ENCODE measurements at places on chromosomes 1 and 21. TPM values are rescaled to one million over a fixed set of nuclear protein-coding genes. Genes with fewer than 3 reads are reported as not detected.

DNA sequence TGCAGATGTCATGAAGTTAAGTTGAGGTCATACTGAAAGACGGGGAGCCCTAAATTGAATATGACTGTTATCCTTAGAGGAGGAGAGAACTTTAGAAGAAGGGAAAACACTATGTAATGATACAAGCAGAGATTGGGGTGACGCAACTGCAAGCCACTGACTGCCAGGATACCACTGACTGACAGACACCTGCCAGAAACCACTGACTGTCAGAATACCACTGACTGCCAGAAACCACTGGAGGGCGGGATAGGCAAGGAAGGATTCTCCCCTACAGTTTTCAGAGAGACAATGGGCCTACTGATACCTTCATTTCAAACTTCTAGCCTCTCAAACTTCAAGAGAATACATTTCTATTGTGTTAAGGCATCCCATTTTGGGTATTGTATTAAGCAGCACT is 388.7 kb downstream of the USH2A start:
- DNase-seq, result no peak

DNA sequence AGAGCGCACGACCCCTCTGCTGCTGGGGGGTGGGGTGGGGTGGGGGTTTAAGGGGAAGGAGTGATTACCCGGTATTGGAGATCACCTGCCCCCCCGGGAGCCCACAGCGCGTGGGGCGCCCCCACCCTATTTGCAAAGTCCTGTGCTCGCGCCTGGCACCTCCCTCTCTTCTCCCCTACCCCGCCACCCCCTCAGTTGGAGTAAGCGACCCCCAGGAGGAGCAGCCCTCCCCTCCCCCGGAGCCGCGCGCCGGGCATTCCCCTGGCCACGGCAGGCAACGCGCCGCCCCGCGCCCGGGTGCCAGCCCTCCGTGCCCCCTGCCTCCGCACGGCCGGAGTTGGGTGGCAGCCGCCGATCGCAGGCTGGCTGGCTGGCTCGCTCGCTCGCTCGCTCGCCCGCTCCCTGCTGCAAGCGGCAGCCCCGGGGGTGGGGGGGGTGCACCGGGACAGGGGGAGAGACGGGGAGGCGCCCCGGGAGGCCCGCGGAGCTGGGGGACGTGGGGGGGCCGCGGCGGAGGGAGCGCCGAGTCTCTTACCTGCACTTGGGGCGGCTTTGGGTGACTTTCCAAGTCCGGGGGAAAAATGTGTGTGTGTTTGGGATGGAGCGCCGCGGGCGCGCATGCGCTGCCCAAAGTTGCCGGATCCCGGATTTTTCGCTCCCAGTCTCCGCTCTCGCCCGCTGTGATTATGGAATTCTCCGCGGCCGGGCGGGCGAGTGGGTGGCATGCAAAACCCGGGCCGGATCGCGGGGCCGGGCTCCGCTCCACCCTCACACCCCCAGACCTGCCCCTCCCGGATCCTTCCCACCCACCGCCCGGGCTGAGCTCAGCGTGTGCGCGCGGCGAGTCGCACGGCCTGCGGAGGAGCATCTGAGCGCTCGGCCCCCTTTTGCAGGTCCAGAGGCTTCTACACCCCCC is at the start of gene CASZ1:
Gene CASZ1, minus strand, starts transcription at position 618 of the 916 bp plus-strand sequence. CDS start 102,757 bp downstream, outside the sequence.
- peak; percentile 86 for DNase-seq

DNA sequence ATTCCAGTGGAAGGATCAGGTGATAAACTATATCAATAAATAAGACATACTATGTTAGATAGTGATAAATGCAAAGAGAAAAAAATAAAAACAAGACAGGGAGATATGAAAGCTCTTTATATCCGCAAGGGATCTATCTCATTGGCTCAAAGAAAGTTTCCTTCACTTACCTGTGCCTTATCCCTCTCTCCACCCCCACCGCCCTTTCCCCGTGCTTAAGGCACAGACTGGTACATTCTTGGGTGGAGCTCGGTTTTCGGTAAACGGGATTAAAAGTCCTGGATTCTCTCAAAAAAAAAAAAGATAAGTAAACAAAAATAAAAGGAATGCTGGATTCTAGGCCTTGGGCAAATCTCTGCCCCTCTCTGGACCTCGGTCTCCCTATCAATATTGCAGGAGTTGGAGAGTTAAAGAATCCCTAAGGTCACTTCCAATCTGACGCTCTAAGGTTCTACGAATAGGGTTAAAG is 593 bp upstream of the DNAJC16 start:
- DNase-seq, result no peak

Gene MARK1
- total RNA-seq, result 1.6 TPM

GRCh38 chr1:189782295-189782694 is 695.4 kb downstream of the BRINP3 start:
- no peak for DNase-seq

Gene IFNAR2
- total RNA-seq, result 3.9 TPM

Gene ITLN2
- not detected for total RNA-seq

- DNase-seq, result peak; percentile 10
These were observed 139.0 kb downstream of the HS2ST1 start for GRCh38 chr1:87053446-87053845.

DNA sequence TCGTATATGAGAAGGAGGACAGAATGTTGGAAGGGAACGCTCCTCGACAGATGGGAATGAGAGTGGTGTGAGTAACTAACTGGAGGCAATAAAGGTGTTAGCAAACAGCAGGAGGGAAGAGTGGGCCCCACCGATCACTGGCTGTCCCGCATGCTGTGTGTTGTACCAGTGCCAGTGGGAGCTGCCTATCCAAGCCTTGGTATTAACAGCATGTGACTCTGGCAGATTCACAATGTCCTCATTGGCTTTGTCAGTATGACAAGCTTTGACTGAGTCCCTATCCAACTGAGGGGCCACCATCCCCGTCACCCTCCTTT is 188.3 kb downstream of the NRIP1 start:
- DNase-seq, result no peak

Gene TRIM45
- 1.7 TPM for total RNA-seq

DNA sequence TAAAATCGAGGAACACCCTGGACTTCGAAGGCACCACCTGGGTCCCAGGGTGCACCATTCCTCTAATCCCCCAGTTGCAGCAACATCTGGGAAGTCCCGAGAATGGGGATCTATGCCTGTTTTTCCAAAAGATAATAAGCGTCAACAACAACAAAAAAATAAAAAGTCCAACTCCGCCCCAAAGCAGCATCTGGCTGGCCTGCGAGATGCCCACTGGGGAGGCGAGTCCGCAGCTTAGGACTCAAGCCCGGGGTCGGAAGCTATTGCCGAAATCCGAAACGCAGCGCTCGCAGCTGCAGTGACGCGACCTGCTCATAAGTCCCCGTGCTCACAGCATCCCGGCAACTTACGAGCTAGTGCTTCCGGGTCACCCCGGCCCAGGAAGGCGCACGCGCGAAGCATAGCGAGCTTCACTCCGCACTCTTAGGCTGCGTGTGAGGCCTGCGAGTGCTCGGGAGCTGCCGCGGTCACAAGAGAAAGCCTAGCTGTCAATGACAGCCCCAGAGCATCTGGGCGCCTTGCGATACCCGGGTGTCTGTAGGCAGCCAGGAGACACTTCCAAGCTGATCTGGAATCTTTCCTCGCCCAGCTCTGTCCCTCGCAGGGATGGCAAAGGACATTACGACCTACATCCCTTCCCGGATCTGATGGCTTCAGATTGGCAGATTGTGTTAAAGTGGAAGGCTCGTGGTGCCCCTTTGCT is 9.9 kb upstream of the LTN1 start:
- DNase-seq, result peak; percentile 98

DNA sequence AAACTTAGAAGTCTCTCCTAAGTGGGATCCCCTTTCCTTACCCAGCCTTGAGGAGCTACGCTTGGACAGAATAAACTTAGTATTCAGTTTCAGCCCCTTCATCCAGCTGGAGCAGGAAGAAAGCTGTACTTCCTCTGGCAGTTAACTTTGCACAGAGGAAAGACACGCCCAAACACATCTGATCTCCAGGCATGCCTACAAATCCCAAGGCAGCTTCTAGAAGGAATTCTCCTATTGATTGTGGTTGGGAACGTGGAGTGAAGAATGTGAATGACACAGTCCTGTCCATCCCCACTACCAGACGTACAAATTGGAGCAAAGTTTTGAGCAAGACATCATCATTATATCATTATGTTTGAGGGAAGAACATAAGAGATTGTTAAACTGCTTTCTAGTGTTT is 6.6 kb upstream of the AK4 start:
- no peak for DNase-seq

DNA sequence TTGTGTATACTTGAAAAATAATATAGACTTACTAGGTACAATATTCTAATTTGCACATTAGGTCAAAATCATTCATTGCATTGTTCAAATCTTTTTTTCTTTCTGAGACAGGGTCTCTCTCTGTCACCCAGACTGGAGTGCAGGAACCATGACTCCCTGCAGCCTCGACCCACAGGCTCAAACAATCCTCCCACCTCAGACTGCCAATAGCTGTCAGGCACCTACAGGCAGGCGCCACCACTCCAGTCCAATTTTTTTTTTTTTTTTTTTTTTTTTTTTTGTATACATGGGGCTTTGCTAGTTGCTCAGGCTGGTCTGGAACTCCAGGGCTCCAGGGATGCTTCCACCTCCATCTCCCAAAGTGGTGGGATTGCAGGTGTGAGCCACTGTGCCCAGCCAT is 656.9 kb downstream of the KCNT2 start:
- DNase-seq, result no peak

Gene PLEKHN1
- total RNA-seq, result 1.9 TPM

GRCh38 chr1:235225299-235225698 is 64.2 kb upstream of the RBM34 start:
- no peak for DNase-seq

DNA sequence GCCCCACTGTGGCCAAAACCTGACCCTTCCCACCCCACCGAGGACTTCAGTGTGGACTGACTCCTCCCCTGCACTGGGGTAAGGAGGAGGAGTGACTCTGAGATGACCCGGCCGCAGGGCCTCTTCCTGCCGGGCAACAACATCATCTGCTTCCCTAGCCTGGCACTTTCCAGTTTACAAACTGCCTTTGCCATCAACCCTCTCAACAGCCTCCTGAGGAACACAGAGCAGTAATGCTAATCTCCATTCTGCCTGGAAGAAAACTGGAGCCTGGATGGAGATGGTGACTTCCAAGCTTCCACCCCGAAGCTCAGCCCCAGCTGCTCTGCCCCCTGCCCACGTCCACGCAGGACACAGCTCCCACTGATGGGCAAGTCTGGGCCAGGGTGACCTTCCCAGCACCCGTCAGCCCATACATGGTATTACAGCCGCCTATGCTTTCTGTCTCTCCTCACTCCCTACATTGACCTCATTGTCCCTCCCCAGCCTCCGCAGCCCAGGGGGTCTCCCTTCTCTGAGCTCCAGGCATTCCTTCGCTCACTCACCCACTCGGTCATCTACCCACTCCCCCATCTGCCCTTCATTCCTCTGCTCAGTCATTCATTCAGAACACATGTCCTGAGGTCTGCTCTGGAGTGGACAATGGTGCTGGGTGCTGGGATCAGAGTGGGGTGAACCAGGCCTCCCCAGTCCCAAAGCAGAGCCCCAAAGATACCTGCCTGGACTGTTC is 34.2 kb downstream of the RAP1GAP start:
- no peak for DNase-seq

- peak; percentile 10 for DNase-seq
These were observed 43.7 kb upstream of the CDC42BPA start for GRCh38 chr1:227362039-227362438.

- no peak for DNase-seq
These were observed 6.0 kb downstream of the PLEKHG5 start for GRCh38 chr1:6485168-6486101.

Gene NBL1
- total RNA-seq, result 90.5 TPM

GRCh38 chr1:61873581-61873980 is 131.3 kb downstream of the PATJ start:
- DNase-seq, result no peak

- DNase-seq, result no peak
These were observed 227 bp downstream of the NBL1 start for GRCh38 chr1:19644395-19644680.

Gene TLR5
- total RNA-seq, result not detected

GRCh38 chr21:42433946-42434551 is 30.3 kb downstream of the UBASH3A start:
- no peak for DNase-seq

GRCh38 chr1:14946684-14947238 is 206.8 kb upstream of the TMEM51 start:
- peak; percentile 84 for DNase-seq

- DNase-seq, result no peak
These were observed 31.9 kb upstream of the SARS1 start for GRCh38 chr1:109181807-109182163.

Gene LHX8
- total RNA-seq, result not detected

DNA sequence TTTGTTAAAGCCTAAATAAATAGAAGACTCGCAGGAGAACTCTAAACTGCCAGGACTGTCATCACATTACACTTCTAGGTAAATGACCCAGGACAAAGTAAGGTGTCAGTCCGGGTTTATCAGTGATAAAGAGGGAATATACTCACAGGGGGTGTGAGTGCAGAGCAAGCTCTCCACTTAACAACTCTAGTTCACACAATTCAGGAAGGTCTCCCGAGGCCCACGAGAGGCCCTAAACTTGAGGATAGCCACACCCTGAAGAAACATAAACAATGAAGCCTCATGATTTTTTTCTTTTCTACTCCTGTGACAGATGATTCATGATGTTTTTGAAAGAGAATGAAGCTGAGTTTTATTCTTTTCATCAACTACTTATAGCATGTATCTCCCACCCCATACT is 65.6 kb upstream of the EXO1 start:
- peak; percentile 23 for DNase-seq

Gene SLC6A9
- 15.1 TPM for total RNA-seq

DNA sequence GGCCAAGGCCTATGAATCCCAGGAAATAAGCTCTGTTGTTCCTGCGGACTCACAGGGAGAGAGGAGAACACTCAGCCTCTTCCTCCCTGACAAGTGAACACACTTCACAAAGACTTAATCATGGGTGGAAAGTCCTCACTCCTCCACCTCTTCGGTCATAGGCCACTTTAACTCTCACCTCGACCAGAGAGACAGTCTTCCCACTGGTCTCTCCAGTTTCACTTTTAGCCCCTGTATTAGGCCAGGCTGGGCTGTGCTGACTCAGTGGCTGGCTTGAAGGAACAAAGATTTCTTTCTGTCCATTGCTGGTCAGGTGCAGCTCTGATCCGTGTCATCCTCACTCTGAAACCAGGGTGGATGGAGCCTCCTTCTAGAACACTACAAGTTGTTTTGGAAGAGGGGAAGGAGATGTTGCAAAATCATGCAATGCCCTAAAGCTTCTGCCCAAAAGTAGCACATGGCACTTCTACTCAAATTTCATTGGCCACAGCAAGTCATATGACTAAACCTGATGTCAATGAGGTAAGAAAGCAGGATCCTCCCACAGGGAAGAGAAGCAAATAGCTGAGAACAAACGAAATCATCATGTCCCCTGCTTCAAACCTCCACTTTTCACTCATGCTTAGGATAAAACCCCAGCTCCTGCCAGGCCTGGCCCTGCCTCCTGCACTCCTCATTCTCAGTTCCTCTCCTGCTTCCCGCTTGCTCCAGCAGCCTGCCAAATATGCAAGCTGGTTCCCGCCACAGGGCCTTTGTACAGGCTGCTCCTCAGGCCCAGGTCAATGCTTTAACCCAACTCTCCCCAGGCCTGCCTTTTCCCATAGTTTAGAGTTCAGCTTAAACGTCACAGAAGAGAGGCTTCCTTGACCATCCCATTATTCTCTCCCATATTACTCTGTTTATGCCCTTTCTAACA is 150.5 kb upstream of the RUNX3 start:
- DNase-seq, result peak; percentile 9

Gene AMY1A
- total RNA-seq, result not detected

Gene OR10Z1
- not detected for total RNA-seq
